ENCODE measurements at places on chromosomes 16 and 17. TPM values are rescaled to one million over a fixed set of nuclear protein-coding genes. Genes with fewer than 3 reads are reported as not detected.

MYH8 gene
- total RNA-seq: not detected

SSTR5 gene
- total RNA-seq: not detected

TMEM106A gene
- total RNA-seq: 1.4 TPM

HGS gene
- total RNA-seq: 49.4 TPM

MATCAP1 gene
- total RNA-seq: 7.5 TPM

TPSB2 gene
- total RNA-seq: not detected

LIMD2 gene
- 4.5 TPM for total RNA-seq

GRCh38 chr17:38861399-38861843, 7.9 kb upstream of the RPL23 start:
- no peak for DNase-seq

GRCh38 chr17:17580662-17581470, 10.6 kb downstream of the PEMT start:
- peak; percentile 27 for DNase-seq

DNA sequence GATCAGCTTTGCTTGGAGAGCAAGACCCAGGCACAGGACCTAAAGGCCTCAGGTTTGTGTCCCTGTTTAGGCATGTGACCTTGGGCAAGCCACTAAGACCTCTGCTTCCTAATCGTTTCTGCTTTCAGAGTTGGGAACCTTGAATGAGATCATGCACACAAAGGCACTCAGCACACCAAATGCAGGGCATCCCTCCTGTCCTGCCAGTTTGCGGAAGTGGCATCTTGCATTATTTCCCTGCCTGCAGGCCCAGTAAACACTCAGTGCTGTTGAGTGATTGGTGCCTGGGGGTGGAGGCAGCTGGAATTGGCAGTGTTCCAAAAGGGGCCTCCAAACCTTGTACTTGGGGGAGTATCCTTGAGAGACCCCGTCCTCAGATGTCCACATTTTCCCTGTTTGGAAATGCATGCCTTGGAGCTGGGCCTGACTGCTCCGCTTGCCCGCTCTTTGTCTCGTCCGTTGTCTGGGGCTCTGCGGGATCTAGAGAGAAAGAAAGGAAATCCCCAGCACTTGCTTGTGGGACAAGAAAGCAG, 28.7 kb downstream of the MRM1 start:
- no peak for DNase-seq

DNA sequence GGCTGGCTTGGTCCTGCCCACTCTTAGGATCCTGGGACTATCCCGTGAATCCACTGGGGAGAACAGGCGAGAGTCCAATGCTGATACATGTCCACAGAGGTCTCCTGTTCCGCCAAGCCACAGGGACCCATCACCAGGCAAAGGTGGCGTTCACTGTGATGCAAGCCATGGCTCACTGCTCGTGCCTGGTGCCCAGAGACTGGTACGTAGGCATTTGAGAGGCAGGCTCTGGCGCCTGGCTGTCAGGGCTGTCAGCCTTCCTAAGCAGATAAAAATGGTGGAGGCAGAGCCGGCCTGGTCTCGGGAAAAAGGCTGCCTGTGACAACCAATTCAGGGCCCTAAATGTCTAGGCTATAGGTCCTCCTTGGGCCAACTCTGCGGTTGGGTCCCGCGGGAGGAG, 2329.0 kb downstream of the TP53TG3F start:
- DNase-seq: no peak

DNA sequence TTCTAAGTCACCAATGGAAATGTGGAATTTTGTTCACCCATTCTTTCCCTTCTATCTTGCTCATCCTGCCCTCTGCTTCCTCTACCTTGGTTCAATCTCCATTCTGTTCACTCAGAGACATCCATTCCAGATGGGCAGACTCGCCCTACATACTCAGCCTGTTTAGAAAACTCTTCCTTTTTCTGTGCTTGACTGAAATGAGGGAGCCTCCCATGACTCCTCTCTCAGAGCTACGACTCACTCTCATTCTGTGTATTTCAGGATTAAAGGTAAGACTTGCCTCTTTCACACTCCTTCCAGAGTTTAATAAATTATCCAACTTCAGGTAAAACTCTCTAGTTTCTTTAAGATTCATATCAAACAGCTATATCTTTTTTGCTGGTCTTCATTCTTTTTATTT, 182.8 kb downstream of the HS3ST3A1 start:
- DNase-seq: peak; percentile 45

GRCh38 chr17:55263569-55264277, 1.0 kb upstream of the HLF start:
- no peak for DNase-seq

DNA sequence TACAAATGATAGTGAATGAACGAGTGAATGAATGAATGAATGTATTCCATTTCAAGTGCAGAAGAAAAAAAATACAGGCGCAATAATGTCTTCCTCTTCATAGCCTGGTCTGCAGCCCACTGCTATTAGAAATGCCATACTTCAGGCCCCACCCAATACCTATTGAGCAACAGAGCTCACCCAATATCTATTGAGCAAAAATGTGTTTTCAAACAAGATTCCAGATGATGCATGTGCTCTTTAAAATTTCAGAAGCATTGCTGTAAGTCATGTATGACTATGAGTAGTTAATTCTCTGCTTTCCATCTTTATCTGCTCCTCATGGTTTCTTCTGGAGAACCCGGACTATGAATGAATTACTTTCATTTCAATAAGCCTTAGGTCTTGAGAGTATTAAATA, 308.2 kb downstream of the XYLT1 start:
- no peak for DNase-seq

DNA sequence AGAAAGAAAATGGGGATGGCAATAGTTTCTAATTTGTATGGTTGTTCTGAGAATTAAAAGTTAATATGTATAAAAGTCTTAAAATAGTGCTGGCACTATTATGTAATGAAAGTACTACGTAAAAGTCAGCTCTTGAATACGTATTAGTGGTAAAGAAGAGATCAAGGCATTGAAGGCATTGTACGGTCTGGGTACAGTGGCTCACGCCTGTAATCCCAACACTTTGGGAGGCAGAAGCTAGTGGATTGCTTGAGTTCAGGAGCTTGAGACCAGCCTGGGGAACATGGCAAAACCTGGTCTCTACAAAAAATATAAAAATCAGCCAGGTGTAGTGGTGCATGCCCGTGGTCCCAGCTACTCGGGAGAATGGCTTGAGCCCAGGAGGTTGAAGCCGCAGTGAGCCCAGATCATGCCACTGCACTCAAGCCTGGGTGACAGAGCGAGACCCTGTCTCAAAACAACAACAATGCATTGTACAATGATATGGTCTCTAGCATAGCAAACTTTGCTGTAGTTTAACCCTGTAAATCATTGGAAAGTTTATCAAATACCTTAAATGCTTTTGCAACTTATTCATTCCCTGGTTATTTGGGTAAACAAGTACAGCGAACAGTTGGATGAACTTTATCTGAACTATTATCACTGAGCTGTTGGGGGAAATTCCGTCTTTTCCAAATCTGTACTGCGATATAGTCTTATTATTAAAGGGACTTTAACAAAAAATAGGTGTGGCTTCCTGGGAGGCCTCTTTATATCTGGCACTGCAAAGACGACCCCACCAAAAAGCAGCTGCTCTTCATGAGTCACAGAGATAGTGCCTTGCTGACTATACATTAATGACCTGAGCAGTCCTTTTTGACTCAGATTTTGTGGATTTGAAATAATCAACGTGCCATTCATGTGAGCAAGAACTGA, 73.6 kb downstream of the GPRC5B start:
- DNase-seq: peak; percentile 95

DNA sequence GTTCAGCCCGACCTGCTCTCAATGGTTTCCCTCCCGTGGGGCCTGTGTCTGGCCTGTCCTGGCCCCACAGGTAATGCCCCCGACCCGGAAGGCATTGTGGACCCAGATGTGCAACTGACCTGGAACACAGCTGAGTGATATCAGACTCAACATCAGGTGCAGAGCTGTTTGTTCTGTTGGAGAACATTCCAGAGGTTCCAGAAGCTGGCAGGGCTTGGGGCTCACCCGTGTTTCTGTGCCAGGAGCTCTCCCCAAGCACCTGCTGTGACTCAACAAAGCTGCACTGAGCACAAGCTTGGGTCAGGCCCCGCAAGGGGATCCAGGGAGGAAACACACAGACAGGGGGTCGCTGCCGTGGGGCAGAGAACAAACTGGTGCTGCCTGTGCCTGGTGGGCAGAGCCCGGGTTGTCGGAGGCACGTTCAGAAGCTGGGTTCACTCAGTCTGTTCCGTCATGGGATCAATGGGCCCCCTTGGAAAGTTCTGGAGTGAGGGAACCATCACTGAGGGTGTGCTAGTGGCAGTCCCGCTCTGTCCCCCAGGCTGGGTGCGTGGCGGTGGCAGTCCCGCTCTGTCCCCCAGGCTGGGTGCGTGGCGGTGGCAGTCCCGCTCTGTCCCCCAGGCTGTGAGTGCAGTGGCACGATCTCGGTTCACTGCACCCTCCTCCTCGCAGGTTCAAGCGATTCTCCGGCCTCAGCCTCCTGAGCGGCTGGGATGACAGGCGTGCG, 22.1 kb downstream of the HS3ST6 start:
- DNase-seq: no peak

- DNase-seq: no peak
These were observed 22.7 kb downstream of the YPEL2 start for GRCh38 chr17:59353936-59354755.

- DNase-seq: peak; percentile 79
These were observed 14.1 kb downstream of the NXN start for GRCh38 chr17:965311-965989.

DNA sequence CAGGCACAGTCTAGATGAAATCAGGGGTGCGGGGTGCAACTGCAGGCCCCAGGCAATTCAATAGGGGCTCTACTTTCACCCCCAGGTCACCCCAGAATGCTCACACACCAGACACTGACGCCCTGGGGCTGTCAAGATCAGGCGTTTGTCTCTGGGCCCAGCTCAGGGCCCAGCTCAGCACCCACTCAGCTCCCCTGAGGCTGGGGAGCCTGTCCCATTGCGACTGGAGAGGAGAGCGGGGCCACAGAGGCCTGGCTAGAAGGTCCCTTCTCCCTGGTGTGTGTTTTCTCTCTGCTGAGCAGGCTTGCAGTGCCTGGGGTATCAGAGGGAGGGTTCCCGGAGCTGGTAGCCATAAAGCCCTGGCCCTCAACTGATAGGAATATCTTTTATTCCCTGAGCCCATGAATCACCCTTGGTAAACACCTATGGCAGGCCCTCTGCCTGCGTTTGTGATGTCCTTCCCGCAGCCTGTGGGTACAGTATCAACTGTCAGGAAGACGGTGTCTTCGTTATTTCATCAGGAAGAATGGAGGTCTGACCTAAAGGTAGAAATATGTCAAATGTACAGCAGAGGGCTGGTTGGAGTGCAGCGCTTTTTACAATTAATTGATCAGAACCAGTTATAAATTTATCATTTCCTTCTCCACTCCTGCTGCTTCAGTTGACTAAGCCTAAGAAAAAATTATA, 1.6 kb downstream of the HBA1 start:
- no peak for DNase-seq

- DNase-seq: peak; percentile 38
These were observed 49.6 kb downstream of the KCNJ12 start for GRCh38 chr17:21425736-21426135.

DNA sequence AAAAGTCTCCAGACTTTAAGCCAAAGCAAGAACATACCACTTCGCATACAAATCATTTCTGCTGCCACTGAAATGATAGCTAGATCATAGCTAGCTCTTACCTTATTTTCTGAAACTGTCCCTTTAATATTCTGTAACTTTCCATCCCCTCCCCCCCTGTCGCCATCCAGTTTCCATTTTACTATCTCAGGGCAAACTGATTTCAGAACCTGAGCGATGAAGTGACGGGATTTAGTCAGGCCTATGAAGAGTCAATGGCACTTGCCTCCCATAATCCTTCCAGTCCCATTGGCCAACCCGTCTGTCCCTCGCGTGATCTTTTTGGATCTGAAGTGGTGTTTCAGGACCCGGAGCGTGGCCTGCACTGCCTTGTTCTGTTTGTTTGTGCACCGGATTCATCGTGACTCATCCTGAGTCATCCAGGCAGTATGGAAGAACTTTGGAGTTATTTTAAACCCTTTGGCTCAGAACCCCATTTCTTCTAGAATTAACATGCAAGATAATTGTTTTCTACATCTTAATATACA, 199.8 kb upstream of the CHMP6 start:
- DNase-seq: peak; percentile 100

- DNase-seq: peak; percentile 52
These were observed 6.3 kb upstream of the XPO6 start for GRCh38 chr16:28218109-28218508.

- DNase-seq: peak; percentile 35
These were observed 74.6 kb downstream of the CMC2 start for GRCh38 chr16:80931801-80932707.

DNA sequence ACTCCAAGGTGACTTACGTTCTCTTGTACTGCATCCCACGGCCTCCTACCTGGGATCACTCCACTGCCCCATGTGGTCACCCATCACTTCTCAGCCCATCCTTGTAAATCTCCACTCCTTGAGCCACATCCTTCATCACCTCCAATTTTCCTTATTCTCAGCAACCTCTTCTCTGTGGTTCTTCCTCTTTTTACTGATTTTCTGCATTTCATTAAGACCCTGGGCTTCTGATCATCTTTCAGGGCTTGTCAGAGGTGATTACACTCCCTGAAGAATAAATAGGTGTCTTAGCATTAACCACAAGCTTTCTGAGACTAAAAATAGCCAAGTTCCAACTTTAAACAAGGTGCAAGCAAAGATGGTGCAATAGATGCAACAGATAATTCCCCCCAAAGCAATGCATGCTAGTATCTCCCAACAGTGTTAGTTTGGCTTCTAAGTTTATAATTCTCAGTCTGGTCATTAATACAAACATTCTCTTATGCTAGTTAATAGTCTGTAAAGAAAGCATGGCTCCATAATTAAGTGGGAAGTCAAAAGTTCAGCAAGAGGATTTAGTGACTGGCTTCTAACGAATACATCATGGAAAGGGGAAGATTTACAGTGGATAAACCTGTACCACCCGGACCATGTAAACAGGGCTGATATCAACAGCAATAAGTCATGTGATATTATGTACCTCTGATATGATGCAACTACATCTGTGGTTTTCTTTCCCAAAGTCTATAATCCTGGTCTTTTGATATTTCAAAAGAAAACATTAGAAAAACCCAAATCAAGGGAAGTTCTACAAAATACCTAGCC, 47.4 kb upstream of the FOXJ1 start:
- peak; percentile 13 for DNase-seq

DNA sequence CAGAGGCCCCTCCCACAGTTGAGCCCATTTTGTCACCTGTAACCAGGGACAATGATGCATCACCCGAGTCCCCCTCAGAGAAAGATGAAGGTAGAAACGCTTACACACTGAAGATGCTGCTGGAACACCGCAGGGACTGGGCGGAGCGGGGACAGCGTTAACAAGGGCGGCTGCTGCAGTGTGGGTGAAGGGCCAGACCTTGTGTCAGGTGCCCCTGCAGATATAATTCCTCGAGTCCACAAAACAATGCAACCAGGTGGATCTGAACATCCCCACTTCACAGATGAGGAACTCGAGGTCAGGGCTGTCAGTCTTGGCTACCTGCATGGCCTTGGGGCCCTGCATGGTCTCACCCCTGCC, 6.3 kb upstream of the MAPK7 start:
- DNase-seq: no peak

- DNase-seq: peak; percentile 53
These were observed 31.1 kb upstream of the JPH3 start for GRCh38 chr16:87570938-87571867.

DNA sequence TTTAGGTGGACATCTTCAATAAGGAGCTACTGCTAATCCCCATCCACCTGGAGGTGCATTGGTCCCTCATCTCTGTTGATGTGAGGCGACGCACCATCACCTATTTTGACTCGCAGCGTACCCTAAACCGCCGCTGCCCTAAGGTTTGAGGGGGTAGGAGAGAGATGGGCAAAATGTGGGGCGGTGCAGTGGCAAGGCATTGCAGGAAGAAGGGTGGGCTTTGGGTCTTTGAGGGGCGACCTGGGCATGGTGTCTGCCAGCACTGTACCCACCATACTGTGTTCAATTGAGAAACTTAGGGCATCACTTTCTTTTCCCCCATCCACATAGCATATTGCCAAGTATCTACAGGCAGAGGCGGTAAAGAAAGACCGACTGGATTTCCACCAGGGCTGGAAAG, 8.6 kb downstream of the SENP3 start:
- DNase-seq: no peak

All from IMR-90 (cell line).